ENCODE measurements at places on chromosomes 12 and 14.

DNA sequence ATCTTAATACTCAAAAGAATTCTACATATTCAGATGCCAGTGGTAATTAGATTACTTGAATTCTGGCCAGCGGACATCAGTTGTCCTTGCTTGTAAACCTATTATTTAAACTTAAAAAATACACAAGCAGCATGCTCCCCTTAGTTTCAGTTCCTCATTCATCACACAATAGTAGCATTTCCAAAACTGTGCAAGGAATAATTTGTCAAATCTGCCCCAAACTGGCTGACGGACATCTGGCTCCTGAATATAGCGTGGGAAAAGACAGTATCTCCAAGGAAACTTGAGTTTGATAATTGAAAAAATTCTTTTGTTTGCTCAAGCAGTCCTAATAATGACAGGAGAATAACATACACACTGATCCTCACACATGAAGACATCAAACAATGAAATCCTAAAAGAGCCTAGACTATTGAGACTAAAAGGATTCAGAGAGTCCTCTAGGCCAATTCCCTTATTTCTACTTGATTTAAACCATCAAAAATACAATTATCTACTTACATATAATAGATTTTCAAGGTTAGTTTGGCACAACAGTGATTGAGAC is 90.4 kb downstream of the KIF21A start:
- DNase-seq, result no peak

DNA sequence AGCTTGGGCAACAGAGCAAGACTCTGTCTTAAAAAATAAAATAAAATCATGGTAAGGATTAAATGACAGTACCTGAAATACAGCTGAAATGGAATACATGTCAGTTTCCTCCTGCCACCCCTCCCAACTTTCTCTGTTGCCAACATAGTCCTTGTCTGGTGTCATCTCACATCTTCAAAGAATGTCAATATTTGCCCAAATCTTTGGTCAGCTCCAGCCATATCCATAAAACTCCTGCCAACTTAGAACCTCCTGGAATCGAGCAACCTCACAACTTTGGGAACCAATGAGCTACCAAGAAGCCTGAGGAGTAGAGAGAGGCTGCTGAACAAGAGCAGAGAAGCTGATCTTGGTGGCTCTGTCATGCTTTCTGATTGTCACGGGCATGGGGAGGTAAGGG is 10.8 kb upstream of the LRRC10 start:
- no peak for DNase-seq

- DNase-seq, result no peak
Observed at GRCh38 chr12:88153959-88154358, 11.9 kb downstream of the TMTC3 start.

DNA sequence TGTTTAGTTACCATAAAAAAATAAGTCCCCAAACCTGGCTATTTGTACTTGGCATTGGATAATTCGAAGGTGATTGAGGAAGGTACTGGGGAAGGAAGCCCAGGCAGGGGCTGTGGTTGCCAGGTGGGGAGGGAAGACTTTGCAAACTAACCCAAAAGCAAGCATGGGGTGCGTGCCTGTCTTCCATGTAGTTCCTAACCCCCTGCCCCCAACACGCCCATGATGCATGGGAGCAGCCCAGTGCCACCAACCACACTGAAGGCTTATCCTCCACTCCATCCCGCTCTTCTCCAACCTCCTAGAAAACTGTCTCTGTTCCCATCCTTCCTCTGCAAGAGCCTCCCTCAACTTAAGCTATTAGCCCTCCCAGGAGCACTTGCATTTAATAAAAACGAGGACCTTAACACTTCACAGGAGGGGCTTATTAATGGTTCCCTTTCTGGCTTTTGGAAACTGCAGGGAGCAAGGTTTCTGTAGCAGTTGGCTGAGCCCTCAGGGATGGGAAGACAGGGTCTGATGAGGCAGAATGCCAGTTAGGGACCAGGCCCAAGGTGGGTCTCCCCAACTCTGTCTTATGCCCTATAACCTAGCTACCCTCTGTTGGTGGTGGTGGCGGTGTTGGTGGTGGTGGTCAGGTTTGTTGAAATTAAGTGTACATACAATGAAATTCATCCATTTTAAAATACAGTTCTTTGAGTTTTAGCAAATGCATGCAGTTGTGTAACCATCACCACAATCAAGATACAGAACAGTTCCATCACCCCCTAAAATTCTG is 96.0 kb downstream of the ZFP36L1 start:
- DNase-seq, result no peak

DNA sequence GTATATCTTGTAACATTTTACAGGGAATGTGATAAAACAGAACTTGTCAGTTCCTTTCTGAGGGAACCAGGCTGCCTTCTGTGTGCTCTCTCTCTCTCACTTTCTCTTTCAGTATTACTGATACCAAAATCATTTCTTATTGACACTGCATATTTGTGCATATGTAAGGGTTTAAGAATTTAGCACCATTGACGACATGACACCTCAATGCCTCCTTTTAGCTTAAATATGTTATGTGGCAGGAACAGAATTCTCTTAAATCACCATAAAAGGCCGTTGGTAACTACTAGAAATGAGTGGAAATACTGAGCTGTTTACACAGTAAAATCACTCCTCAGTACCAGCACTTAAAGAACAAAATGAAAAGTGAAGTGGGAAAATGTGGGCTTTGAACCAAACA is 457.7 kb upstream of the SYT1 start:
- no peak for DNase-seq

- DNase-seq, result no peak
Observed at GRCh38 chr12:2221030-2221621, 168.3 kb downstream of the CACNA1C start.

DNA sequence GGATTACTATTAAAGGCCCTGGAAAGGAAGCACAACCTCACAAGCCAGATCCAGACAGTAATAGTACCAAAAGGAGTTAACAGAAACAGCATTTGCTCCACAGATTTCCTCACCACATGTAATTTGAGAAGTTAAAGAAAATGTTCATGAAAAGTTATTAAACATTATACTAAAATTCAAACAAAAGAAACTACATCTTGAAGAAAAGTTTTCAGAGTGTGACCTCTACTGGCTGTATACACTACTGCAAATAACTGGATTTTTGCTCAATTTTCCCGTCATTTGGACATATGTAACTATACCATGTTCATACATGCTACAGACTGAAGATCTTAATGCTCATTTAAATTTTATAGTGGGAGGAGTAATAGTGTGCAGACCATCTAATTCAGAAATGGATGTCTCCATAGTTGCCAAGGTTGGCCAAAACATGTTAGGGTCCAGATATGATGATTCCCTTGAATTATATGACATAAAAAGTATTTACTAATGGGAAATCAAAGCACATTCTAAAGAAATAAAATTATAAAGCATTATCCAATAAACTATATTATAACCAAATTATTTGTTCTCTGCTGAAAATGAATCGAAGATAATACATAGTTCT is 5.6 kb downstream of the KRR1 start:
- no peak for DNase-seq

- DNase-seq, result no peak
Observed at GRCh38 chr12:10272467-10272866, 35.2 kb upstream of the KLRD1 start.

DNA sequence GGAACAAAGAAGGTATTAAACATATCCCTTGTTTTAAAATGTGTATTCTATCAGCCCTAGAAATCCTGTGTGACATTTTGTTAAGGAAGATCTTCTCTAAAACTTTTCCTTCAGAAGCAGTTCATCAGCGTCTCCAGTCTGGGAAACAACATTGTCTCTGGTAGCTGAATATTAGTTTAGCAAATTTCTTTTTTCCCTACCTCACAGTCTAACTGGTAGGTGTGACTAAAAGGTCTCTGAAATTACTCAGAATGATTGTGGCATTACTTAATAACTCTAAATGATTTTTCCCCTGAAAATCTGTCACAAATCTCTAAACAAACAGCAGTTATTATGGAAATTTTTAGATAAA is 1044.8 kb downstream of the FLRT2 start:
- no peak for DNase-seq

DNA sequence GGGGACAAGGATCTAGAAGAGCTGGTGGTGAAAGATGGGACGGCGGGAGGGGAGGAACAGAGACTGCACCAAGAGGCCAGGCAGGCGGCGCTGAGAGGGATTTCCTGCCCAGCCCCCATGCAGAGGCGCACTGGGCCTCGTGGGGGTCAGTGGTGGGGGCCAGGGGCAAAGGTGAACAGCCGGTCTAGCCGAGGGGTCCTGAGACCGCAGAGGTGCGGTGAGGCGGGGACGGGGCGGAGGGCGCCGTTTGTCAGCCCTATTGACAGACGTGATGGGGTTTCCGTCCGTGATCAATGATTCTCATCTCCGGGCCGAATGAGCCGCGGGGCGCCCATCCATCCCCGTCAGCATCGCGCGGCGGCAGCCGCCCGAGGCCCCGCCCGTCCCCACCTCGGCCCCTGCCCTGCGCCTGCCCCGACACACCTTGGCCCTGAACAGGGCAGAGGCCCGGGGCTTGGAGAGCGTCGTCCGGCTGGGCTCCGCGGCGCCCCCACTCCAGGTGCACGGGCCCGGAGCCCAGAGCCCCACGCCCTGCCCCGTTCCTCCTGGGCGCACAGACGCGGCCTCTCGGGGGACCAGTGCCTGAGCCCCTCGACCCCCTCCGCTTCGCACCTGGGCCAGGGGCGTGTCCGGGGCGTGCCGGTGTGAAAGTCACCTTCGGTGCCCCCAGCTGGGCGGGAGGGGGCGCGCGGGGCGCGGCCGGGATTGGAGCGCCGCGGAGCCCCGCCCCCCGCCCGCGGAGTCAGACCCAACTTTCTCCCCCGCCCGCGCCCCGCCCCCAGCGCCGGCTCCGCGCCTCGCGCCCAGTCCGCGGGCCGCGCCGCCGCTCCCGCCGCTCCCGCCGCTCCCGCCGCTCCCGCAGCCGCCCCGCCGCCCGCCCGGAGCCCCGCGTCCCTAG is at the start of gene NXPH4:
Gene NXPH4 (plus strand): TSS at position 781 of the 898 bp plus-strand sequence. CDS start 176 bp downstream, outside the sequence.
- no peak for DNase-seq

DNA sequence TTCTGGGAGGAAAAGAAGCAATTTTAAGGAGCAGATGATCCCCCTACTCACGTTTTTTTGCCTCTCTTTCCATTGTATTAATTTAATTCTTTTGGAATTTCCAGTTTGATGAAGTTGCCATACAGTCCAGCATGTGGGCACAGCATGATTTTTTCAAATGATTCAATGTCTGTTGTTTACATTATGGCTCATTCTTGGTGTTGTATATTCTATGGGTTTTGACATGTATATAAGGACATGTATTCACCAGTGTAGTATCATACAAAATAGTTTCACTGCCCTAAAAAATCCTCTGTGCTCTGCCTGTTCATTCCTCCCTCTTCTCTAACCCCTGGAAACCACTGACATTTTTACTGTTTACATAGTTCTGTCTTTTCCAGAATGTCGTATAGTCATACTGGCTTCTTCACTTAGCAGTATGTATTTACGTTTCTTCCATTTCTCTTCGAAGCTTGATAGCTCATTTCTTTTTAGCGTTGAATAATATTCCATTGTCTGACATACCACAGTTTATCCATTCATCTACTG is 13.3 kb upstream of the KLHDC2 start:
- DNase-seq, result no peak
